Activated T-helper 1 cell treated with anti-CD3 and anti-CD28 coated beads, Interleukin-2, amount 50 U/mL, for 16 hours (primary cell): ENCODE measurements at places on chromosomes 7 and 10.

DNA sequence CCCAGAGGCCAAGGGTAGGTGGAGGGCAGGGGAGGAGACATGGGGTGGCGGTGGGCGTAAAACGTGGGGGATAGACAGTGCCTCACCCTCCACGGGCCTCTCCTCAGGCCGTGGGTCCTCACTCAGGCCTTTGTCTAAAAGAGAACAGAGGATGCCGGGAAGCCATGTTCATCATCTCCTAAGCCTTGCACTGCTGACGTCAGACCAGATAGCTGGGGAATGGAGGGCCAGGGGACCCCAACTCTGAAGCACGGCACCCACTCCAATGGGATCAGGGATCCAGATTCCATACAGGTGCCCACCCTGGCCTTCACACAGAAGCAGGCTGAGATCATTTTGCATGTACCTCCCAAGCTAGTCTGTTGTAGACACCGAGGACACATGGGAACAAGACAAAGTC is 83.4 kb upstream of the TMEM248 start:
- DNase-seq: no peak

DNA sequence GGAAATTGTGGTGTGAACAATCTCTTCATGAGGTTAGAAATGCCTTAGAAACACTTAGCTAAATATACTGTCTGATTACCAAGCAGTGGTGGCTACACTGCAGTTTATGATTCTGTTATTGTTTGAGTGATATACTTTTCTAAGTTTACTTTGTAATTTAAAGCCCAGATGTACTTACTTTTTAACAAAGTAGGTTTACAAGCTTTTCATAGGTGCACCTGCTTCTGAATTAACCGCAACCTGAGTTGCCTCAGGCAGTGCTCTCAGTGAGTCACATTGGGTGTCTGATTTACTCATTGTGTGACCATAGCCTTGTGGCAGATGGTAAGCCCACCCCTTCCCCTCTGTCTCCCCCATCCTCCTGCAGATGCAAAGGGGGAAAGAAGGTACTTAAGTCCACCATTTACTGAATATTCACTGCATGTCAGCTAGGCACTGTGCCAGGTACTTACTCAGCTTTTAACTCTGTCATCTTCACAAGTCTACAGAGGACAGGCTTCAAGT is 9.0 kb downstream of the MTURN start:
- no peak for DNase-seq

- no peak for DNase-seq
These were observed 11.1 kb downstream of the YWHAG start for GRCh38 chr7:76347710-76348109.

DNA sequence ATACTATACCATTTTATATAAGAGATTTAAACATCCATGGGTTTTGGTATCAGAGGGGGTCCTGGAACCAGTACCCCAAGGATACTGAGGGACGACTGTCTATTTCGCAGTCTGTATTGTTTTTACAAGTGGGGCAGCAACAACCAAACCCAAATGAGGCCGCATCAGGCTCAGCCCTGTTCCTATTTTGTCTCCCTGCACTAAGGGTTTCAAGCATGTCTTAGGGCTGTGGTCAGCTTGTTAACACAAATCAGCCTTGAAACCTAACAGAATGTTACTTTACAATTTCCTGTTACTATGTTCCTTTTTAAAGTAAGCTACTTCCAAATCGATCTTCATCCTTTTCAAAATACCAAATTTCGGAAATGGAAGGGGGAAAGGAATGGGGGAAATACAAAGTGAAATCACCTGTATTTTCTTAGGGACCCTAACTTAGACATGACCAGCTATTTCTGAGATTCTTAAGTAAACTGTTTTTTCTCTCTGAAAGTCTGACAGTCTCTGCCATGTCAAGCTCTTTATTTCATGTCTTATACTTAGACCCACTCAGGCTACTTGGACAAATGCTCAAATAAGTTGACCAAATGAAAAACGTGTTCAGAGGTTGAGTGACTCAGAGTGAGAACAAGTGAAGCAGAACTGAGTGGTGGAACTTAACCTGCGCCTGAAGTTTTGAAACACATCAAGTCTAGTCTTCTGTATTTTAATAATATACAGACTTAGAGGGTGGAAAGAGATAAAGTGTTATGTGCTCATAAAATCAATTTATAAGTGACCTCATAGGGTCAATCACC is 75.8 kb downstream of the C1GALT1 start:
- DNase-seq: no peak

DNA sequence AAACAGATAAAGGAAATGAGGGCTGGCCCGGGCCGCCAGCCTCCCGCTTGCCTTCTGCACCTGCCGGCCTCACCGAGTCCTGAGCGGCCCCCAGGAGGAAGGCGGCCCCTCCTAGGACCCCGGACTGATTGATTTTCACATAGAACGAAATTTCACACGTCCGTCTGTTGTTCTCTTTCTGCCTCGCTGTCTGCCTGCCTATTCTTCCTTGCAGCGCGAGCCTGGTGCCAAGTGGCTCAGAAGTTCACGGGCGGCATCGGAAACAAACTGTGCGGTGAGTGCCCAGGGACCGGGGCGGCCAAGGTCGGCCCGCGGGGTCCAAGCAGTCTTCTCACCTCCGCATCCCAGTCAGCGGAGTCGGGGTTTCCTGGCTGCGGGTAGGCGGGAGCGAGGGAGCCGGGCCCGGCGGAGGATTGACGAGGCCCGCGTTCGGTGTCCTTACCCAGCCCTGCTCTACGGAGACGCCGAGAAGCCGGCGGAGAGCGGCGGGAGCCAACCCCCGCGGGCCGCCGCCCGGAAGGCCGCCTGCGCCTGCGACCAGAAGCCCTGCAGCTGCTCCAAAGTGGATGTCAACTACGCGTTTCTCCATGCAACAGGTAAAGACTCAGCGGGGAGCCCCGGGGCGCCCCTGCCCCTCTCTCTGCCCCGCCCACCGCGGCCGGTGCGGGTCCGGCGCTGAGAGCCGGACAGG is 967 bp downstream of the GAD2 start:
- DNase-seq: no peak

DNA sequence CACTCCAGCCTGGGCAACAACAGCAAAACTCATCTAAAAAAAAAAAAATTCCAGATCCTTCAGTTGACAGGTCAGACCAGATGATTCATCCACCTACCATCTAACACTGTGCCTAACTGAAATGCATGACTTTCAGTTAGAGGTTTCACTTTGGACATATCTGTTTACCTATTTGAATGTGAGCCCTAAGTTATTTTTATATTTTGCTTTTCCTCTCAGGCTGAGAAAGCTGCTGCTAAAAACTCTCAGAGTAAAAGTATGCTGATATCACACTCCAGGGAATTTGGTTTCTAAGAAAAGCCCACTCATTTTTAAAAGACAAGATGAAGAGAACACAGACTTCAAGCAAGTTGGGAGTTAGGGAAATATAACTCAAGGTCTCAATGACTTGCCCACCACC is 126.0 kb downstream of the SGMS1 start:
- no peak for DNase-seq

- DNase-seq: no peak
These were observed 42.8 kb downstream of the WNT2 start for GRCh38 chr7:117279931-117280557.

- DNase-seq: no peak
These were observed 29.0 kb downstream of the SND1 start for GRCh38 chr7:127680983-127681382.

DNA sequence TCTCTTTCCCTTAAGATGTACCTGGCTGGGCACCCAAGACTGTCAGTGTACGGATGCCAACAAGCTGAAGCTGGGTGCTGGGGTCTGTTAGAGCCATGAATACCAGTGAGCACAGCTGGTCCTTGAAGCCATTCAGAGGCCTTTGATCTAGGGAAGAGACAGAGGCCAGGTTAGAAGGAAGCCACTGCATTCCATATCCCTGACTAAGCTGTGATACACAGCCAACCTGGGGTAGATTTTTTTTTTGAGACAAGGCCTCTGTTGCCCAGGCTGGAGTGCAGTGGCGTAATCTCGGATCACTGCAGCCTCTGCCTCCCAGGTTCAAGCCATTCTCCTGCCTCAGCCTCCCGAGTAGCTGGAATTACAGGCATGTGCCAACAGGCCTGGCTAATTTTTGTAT is 20.8 kb downstream of the ZDHHC16 start:
- DNase-seq: no peak

- DNase-seq: no peak
These were observed 16.3 kb upstream of the GLI3 start for GRCh38 chr7:42253316-42253715.

DNA sequence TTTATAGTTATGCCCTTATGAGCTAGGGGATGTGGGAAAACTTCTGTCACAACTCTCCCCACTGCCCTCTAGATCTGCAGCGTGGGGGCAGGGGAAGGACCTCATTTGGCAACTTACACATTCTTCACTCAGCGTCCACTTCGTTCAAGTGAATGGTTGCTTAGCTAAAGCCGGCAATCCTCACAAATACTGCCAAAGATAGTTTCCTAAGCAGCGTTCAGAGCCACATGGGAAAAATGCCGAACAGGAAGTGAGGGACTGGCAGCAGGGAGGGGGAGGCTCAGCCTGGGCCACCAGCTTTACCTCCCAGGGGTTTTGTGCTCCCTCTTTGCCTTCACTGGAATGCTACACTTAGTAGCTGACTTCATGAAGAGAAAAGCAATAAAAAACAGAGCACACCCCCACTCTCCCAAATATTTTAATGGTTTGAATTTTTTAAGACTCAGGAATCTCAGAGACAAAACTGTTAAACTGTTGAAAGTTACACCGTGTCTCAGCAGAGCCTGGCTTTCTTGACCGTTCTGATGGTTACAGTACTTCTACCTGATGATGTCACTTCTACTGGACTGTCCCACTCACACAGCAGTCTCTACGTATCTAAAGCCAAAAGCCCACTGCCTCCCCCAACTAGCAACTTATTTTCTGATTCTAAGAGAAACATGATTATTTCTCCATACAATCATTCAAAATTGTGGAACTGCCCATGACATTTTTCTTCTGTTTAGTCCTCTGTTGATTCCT is 10.4 kb downstream of the GRM3 start:
- DNase-seq: no peak

DNA sequence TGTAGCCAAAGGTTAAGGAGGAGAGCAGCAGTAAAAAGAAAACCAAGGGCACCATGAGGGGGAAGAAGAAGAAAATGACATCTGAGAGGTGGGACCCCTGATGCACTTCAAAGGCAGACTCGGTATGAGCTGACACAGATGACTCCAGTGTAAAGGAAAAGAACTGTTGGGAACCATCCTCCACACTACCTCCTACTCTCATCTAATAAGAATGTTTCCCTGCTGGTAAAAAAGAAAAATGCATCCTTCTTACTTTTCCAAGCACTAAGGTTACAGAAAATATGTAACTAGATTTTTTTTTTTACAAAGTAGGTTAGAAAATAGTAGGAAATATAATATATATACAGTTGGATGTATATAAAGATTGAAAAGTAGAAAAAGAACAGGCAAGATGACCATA is 16.9 kb downstream of the TAS2R41 start:
- DNase-seq: no peak

DNA sequence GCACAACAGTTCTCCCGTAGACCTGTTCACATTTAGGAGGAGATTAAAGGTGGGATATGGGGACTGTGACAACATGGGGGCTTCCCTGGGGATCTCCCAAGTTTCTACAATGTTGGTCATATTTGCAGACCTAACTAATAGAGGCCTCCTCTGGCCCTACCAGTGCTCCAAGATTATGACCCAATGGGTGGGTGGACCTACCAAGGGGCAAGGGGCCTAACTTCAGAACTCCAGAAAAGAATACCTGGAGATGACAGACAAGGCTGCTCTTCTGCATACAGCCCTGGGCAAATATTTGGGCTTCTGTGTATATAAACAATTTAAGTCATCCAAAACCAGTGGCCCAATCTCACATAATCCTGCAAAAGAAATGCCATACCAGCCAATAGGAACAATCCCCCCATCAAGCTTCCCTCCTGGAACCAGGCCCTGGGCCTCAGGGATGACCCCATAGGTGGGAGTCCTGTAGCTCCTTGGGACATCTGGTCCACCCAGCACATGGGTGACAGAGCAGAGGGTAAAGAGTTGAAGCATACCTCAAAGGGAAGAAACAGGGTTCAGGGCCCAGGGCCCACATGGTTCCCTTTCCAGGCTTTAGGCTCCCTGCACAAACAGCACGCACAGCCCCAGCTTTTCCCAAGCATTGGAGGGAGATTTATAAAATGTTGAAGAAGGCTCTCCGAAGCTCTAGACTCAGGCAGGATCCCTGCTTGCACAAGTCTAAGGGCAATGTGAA is 86.1 kb upstream of the CHST15 start:
- DNase-seq: no peak

DNA sequence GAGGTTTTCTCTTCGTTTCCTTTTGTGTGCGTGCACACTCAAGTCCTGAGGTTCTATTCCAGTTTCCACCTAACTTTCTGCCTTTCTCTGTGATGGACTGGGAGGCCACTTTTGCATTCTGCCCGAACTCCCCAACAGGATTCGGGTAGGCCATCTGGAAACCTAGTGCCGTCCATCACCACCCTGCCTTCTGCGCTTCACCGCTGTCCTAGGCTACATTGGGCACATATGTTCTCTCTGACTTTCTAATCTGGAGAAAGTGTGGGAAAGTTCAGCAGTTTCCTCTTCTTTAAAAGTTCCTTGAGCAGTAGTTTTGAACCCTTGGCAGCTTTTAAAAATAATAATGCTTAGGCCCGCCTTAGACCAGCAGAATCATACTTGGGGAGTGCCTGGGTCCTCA is 46.8 kb downstream of the SHH start:
- DNase-seq: no peak

DNA sequence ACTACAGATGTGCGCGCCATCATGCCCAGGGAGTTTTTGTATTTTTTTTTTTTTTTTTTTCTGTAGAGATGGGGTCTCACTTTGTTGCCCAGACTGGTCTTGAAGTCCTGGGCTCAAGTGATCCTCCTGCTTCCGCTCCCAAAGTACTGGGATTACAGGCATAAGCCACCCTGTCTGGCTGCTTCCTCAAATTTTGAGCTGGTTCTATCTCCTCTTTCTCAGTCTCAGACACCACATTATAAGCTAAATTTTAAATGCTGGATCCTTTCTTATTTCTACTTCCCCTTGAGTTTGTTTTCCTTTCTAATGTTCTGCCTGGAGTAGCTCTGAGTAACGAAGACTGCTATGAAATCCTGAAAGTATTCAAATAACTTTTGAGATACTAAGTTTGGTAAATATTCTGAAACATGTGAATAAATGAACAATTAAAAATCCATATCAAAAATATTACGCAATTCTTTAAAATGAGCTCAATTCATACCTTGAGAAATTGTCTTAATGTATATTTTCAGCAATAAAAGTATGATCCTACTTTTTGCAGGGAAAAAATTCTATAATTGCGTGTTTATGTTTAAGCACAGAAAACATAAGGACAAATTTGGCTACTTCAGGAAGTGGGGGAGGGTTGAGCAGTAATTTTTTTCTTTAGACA is 15.0 kb downstream of the TCAF1 start:
- DNase-seq: no peak
